ENCODE measurements at places on chromosomes 12 and 14. TPM values are rescaled to one million over a fixed set of nuclear protein-coding genes. Genes with fewer than 3 reads are reported as not detected.

Gene TOMM20L
- not detected for total RNA-seq

- no peak for DNase-seq
Measured at GRCh38 chr12:100450735-100451134, 22.9 kb upstream of the NR1H4 start.

Gene AGAP2
- 0.99 TPM for total RNA-seq

DNA sequence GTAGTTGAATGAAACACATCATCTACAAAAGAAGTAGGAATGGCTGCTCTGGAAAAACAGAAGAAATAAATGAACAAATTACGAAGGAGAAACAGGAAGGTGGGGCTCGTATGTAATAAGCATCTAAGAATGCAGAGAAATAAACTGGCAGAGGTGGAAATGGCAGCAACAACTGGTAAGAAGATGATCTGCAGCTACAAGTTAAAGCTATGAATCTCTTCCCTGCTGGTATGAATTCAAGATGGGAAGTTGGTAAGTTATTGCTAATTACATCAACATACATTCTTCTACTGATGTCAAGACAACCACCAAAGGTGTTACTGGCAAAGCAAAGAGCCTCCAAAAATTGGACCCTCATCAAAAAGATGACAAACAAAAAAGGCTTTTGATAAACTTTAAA lies 59.8 kb downstream of the HECTD4 start:
- no peak for DNase-seq

Gene KRT8
- total RNA-seq, result 20.7 TPM

Gene IRAK4
- total RNA-seq, result 20.2 TPM

GRCh38 chr14:103194256-103195045 lies 71.2 kb downstream of the TNFAIP2 start:
- DNase-seq, result peak; percentile 26

Gene GDF3
- total RNA-seq, result not detected

- DNase-seq, result no peak
Measured at GRCh38 chr12:109589691-109590245, 16.2 kb downstream of the MVK start.

Gene SYNDIG1L
- not detected for total RNA-seq

DNA sequence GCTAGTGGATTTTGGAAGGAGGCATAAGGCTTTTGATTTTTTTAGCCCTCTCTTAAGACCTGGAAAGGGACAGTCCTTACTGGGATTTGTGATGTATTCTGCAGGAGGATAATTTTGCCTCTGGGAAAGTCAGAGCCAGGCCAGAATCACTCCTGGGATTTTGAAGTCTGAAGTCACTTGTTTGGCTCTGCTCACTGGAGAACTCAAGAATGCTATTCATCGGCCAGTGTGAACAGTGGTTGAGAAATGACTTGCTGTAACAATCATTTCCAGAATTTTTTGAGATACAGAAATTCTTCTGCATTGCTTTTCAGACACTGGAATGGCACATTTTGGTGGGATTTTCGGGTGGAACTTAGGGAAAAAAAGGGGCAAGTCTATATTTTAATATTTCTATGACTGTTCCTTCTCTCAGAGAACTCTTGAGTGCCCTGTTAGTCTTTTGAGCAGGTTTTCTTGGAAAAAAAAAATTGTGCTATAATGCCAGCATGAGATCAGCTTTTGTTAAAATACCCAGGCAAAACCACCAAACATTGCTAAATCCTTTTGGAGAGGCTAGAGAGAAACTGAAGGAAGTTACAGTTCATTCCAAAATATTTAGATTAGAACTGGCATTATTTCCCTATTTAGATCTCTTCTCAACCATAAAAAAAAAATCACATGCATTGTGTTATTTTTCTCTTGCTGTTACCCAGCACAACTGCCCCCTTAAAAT lies 26.1 kb upstream of the BHLHE41 start:
- peak; percentile 44 for DNase-seq

DNA sequence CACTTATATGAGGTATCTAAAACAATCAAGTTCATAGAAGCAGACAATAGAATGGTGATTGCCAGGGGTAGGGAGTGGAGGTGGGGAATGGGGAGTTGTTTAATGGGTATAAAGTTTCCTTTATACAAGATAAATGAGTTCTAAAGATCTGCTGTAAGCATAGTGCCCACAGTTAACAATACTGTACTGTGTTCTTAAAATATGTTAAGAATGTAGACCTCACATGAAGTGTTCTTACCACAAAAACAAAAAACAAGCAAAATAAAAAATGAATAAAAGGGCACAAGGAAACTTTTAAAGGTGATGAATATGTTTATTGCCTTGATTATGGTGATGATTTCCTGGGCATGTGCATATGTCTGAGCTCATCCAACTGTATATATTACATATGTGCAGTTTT lies 211.8 kb downstream of the MSRB3 start:
- DNase-seq, result peak; percentile 59

Gene KRT85
- total RNA-seq, result not detected

DNA sequence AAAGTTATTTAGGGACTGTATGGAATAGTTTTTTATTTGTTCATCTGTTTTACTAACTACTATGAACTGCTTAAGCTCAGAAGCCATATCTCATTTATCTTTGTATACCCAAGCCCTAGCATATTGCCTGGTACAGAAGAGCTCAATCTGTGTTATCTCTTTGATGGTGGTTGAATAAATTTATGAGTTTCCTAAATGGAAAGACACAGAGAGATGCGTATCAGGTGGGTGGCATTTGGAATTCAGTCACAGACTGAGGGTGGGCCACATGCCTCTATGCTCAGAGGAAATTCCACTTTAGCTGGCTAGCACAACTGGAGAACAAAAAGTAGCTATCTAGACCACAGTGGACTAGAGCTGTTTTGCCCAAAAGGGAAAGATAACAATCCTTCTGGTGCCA lies 145.5 kb downstream of the SLC6A15 start:
- DNase-seq, result no peak

DNA sequence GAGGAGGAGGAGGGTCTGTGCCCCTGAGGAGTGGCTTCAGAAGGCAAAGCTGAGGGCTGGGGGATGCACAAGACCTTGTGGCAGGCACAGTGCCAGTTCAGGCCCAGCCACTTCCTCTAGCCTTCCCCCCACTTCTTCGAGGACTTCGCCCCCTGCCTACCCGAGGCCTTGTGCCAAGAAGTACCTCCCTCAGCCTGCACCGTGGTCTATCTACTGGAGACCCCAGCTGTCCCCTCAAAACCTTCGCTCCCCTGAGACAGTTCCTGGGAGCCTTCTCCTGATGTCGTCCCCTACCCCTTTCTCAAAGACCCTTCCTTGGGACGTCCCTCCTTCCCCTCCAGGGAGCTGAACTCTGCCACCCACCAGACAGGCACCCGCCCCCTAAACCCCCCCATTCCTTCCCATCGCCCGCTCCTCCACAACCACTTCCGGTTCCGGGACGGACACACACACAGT lies 604 bp downstream of the ZNF384 start:
- peak; percentile 48 for DNase-seq

- DNase-seq, result no peak
Measured at GRCh38 chr12:108840605-108841332, 16.6 kb downstream of the SSH1 start.

DNA sequence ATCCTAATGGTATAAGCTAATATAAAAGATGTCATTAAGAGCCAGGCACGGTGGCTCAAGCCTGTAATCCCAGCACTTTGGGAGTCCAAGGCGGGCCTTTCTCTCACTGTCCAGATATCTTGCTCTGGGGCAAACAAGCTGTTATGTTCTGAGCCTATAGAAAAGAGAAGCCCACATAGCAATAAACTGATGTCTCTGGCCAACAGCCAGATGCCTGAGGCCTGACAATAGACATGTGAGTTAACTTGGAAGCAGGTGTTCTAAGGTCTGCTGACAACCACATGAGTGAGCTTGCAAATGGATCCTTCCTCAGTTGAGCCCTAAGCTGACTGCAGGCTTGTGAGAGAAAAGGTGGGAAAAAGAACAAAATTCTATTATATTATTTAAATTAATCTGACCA lies 25.0 kb downstream of the YAF2 start:
- no peak for DNase-seq

DNA sequence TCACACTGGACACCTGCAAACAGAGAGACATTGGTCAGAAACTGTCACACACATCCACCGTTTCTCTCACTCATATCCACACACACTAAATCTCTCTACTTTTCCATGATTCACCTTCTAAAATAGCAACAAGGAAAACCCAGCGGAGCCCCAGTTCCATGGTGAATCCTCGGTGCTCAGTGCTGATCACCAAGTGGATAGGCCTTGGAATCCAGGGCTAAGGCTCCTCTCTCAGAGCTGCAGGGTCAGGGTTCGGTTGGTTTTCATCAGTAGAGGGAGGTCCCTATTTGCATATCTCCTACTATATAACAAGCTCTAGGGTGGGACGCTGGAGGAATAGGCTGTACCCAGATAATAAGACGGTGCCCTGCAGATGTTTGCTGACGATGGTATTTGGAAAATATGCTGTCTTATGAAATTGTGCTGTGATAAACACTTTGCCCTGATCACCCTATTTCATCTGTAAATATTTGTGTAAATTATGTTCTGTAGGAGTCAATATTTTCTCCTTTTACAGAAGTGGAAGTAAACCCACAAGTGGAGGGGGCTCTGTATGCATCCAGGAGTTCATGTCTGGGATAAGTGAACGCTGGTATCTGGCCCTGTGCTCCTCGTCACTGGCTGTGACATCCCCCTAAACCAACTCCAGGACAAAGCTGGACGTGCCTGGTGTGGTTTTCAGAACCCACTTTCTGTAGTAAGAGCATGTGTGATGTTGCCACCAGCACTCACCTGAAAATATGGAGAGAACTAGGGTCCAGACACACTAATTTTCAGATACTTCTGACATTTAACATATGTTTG lies 709.2 kb downstream of the TMEM121 start:
- no peak for DNase-seq

Gene RAPGEF3
- 2.0 TPM for total RNA-seq

- no peak for DNase-seq
Measured at GRCh38 chr12:80032946-80033345, 66.4 kb upstream of the OTOGL start.

- peak; percentile 12 for DNase-seq
Measured at GRCh38 chr12:38664661-38665269, 240.6 kb downstream of the CPNE8 start.

Gene RD3L
- total RNA-seq, result not detected

GRCh38 chr14:65028937-65029336 lies 42.2 kb downstream of the FNTB start:
- no peak for DNase-seq

GRCh38 chr12:119673634-119674033 lies 5.7 kb downstream of the PRKAB1 start:
- DNase-seq, result no peak

Gene REM2
- not detected for total RNA-seq

GRCh38 chr12:34097213-34097612 lies 74.9 kb downstream of the ALG10 start:
- no peak for DNase-seq

DNA sequence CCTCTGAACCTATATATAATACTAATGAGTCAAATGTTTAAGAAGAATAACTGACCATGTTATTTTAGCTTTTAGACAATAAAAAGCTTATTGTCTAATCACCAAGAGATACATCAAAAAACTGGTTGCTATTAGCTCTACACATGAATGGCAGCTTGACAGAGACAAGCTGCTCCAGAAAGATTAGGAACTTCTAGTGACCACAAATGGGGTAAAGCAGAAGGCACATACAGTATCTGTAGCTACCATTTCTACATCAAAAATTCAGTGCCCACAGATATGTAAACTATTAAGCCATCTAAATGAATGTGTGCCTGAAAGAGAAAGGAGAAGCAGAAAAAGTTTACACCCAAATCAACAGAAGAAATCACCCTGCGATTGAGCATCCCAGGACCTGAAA lies 2.4 kb downstream of the AREL1 start:
- DNase-seq, result no peak
